ENCODE measurements at places on chromosomes 4 and X.

DNA sequence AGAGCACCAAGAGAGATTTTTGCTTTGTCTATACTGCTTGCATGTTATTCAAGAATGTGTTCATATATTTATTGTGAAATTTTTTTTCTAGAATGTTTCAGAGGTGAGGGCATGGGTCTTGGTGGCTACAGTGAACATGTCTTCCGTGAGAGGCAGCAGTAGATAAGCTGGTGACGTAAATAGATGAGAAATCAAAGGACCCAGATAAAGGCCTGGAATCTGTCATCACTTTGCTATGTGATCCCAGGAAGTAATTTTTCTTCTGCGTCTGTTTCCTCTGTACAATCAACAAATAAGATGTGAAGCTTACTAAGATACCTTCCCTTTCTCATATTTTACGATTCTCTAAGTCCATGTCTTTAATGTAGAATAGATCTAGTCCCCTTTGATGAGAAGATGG lies 129.1 kb downstream of the COL4A6 start:
- DNase-seq, result no peak

DNA sequence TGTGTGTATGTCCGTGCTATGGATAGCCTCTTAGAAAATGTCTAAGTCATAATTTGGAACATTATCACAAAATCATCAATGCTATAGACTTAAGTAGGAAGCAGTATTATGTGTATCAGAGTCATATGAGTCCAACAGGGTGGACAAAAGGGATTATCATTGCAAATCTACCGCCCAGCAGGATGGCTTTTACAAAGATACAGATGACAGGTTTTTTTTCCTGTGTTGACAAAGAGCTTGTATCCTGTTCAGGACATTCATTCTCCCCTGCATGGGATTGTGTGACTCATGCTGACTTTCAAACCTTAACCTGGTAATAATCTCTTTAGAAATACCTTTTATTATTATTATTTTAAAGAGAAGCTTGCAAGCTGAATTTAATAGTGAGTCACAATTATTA lies 310.3 kb upstream of the GNPDA2 start:
- no peak for DNase-seq

DNA sequence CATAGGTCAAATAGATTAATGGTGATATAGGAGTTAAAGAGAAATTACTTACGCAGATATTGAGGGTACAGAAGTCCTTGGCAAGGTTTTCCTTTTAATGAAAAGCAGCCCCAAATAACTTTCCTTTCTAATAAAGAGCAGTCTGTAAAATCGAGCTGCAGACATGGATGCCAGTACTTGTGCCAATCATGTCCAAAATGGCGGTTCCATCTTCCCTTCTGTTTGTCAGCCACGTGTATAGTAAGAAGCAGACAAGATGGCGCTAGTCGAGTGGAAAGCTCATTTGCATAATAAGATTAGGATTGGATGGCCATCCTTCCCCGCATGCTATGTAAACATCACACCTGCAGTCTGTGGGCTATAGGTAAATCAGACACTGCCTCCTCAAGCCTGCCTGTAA lies 68.5 kb downstream of the FGFBP1 start:
- DNase-seq, result no peak

- no peak for DNase-seq
These were observed 58.5 kb upstream of the PRDM8 start for GRCh38 chr4:80138551-80139538.

DNA sequence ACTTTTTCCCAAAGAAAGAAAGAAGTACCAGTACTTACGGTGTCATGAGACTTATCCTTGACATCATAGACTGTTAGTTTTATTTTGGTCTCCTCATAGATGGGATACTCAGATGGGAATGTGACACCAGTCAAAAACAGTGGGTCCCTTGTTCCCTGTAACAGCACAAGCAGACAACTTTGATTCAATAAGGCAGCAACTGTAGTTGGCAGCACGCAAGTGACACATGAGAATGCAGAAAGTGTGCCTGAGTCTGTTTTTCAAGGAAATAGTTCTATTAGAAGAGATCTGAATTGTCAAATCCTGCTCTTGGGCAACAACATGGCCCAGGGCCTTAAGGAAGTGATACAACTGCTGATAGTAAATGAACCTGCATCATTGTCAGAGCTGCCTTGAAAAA lies 443.2 kb downstream of the INPP4B start:
- no peak for DNase-seq

GRCh38 chr4:90130076-90130475 lies 2.9 kb downstream of the CCSER1 start:
- DNase-seq, result no peak

- DNase-seq, result no peak
These were observed 18.2 kb downstream of the PTTG2 start for GRCh38 chr4:37978248-37978924.

GRCh38 chrX:132442691-132443090 lies 46.1 kb downstream of the MBNL3 start:
- no peak for DNase-seq

DNA sequence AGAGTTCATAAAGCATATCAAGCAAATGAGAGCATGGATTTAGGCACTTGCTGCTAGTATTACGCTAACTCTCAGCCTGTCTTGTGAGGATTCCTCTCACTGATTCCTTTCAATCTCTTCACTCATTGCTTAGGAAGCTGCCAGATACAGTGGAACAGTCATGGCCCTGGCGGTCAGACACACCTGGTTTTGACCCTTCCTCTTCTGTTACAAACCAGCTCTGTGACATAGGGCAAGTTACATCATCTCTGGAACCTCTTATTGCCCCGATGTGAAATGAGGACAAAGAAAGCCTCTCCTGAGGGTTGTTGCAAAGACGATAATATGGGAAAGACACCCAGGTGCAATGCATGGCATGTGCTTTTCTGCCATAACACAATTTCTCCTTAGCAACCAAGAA lies 12.2 kb downstream of the FRAS1 start:
- DNase-seq, result no peak

DNA sequence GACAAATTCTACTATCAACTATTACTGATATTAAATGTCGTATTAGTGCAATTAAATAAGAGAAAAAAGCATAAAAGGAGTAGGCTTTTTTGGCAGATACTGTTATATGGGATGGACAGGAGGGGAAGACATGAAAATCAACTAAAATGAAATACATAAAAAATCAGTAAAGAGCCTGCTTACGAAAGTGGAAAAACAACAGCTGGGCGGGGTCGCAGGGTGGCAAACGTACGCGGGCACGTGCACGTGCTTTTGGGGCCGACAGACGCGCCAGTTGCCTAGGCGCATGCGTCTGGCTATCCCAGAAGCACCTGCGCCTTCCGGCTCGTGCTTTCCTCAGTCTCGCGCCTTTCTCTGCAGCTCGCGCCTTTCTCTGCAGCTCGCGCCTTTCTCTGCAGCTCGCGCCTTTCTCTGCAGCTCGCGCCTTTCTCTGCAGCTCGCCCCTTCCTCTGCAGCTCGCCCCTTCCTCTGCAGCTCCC lies at the start of gene YY2:
Gene YY2 (plus strand): TSS at position 51 of the 479 bp plus-strand sequence. CDS start 498 bp downstream, outside the sequence.
- no peak for DNase-seq

GRCh38 chr4:139223682-139224317 lies 46.8 kb upstream of the ELF2 start:
- peak; percentile 40 for DNase-seq

GRCh38 chr4:8770518-8771257 lies 101.0 kb downstream of the HMX1 start:
- DNase-seq, result no peak

- DNase-seq, result no peak
These were observed 25.4 kb upstream of the NMU start for GRCh38 chr4:55661398-55662056.

DNA sequence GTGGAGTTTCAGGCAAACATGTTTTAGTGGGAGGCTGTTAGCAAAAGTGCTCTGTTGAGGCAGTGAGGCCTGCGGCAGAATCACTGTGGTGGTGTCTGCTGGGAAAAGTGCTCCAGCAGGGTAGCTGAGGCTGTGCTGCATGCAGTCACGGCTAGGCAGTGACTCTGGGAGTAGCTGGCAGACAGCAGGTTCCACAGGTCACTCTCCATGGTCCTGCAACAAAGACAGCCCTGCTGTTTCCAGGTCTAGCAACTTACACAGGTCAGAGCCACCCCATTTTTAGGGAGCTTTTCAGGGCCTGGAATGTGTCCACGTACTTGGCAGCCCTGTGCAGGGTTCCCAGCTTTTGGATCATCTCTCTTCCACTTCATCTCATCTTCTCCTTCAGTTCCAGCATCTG lies 184.3 kb downstream of the NAA11 start:
- DNase-seq, result no peak
